ENCODE measurements at places on chromosomes 3 and 15. TPM values are rescaled to one million over a fixed set of nuclear protein-coding genes. Genes with fewer than 3 reads are reported as not detected.

DNA sequence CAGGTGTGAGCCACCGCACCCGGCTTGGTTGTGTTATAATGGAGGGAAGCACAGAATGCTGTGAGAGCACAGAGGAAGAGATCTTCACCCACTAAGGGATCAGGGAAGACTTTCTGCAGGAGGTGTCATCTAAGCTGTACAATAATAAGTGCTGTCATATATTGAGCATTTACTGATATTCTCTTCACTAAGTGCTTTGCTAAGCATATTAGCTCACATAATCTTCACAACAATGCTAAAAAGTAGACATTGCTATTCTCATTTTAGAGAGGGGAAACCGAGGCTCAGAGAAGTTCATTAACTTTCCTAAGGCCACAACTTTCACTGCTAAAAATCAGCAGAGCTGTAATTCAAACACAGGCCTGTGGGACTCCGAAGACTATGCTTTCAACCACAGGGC is 115.3 kb downstream of the CORO2B start:
- H3K36me3 ChIP-seq, result no peaks in the 10 kb centered on the region
- no peak for DNase-seq
- no peak overlapping the region for H3K27ac ChIP-seq
- H3K4me3 ChIP-seq, result no peak overlapping the region

DNA sequence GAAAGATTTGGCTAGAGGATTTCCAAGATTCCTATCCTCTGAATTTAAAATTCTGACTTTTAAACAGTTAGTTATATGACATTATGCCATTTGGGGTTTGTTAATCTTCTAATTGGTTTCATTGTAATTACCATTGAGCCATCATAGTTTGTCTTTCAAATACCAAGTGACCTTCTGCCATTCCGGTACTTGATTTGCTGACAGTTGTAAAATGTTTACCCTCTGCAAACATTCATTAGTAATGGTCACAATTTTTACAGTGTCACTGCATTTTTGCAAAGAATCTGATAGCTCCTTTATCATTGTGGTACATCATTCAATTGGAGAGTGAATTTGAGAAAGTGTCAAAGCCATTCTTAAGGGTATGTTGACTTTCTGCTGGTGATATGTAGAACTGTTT is 645.0 kb upstream of the TBL1XR1 start:
- H3K36me3 ChIP-seq, result no peaks in the 10 kb centered on the region
- peaks cover 3% of the 10 kb centered on the region for H3K27me3 ChIP-seq
- no peak overlapping the region for H3K4me3 ChIP-seq
- no peak overlapping the region for H3K27ac ChIP-seq

GRCh38 chr3:72299321-72299802 is 514.4 kb upstream of the PROK2 start:
- DNase-seq, result no peak
- H3K27me3 ChIP-seq, result peaks cover 34% of the 10 kb centered on the region
- no peaks in the 10 kb centered on the region for H3K36me3 ChIP-seq
- peaks cover 51% of the 10 kb centered on the region for H3K4me1 ChIP-seq

GRCh38 chr15:66004618-66005262 is 135.4 kb downstream of the RAB11A start:
- H3K27me3 ChIP-seq, result peaks cover 32% of the 10 kb centered on the region
- DNase-seq, result no peak
- no peak overlapping the region for H3K4me3 ChIP-seq
- no peak overlapping the region for H3K27ac ChIP-seq
- no peaks in the 10 kb centered on the region for H3K4me1 ChIP-seq

Gene CRYBG3
- 6.3 TPM for total RNA-seq

GRCh38 chr3:120022729-120023128 is 71.5 kb downstream of the GSK3B start:
- no peak for DNase-seq
- H3K36me3 ChIP-seq, result peaks cover 28% of the 10 kb centered on the region
- H3K27ac ChIP-seq, result no peak overlapping the region
- no peak overlapping the region for H3K4me3 ChIP-seq
- peaks cover 11% of the 10 kb centered on the region for H3K4me1 ChIP-seq
- H3K27me3 ChIP-seq, result no peaks in the 10 kb centered on the region

GRCh38 chr15:72967397-72967796 is 84.9 kb upstream of the NEO1 start:
- H3K4me3 ChIP-seq, result no peak overlapping the region
- no peak overlapping the region for H3K27ac ChIP-seq
- H3K36me3 ChIP-seq, result no peaks in the 10 kb centered on the region

DNA sequence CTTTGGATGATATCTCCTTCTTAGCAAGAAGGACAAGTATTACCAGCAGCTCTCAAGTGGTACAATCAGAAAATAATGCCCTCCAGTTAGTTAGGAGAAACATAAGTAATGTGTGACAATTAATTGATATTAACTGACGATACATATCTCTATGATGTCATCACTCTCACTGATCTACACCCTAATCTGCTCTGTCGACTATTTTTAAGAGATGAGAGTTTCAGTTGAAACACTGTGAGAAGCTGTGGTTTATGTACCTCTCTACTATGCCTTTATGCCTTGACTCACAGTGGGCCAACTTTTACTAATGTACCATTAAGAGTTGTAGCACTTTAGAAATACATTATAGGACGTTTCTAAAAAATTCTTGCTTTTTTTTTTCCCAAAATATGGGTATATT is 8.6 kb downstream of the CEP152 start:
- no peaks in the 10 kb centered on the region for H3K27me3 ChIP-seq
- DNase-seq, result no peak
- H3K4me1 ChIP-seq, result peaks cover 32% of the 10 kb centered on the region
- no peak overlapping the region for H3K4me3 ChIP-seq
- no peak overlapping the region for H3K27ac ChIP-seq

Gene CRYGS
- 1.2 TPM for total RNA-seq

DNA sequence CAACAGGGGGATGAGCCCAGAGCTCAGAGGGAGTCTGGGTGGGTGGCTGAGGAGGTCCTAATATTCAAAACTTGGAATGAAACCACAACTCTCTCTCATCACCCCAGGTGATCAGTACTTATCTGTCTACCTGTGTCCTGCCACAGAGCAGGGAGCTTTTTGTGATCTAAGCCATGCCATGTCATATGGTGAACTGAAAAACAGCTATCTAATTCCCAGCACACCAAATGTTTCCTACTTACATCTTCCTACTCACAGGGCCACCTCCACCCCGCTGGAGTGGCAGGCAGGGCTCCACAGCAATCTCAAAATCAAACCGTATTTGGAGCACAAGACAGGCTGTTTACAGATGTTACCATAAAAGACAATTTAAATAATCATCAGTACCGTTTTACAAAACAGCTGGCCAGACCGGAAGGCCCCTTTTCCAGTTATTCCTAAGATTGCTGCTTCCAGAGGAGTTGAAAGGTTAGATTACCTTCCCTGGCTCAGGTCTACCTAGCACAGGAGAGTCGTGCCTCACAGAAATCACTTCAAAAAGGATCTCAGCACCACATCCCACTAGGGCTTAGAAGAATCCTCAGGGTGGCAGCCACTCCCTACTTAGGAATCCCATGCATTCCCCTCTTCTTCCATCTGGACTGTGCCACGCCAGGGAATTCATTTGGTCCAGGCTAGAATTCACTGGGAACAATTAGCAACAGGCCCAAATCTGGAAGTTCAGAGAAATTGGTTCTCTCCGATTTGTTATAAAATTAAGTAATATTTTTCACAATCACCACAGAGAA is 226.6 kb upstream of the IL12A start:
- H3K27ac ChIP-seq, result peak overlapping the region; percentile 94
- no peak for DNase-seq
- H3K4me3 ChIP-seq, result peak overlapping the region; percentile 97
- peaks cover 30% of the 10 kb centered on the region for H3K27me3 ChIP-seq
- H3K36me3 ChIP-seq, result no peaks in the 10 kb centered on the region

- DNase-seq, result no peak
- H3K36me3 ChIP-seq, result peaks cover 6% of the 10 kb centered on the region
- H3K27ac ChIP-seq, result no peak overlapping the region
- no peak overlapping the region for H3K4me3 ChIP-seq
- H3K27me3 ChIP-seq, result no peaks in the 10 kb centered on the region
Measured at GRCh38 chr3:152349392-152349791, 80.7 kb downstream of the MBNL1 start.

GRCh38 chr3:52396011-52396906 is 48.6 kb downstream of the SEMA3G start:
- no peak overlapping the region for H3K27ac ChIP-seq
- no peaks in the 10 kb centered on the region for H3K27me3 ChIP-seq
- peaks cover 3% of the 10 kb centered on the region for H3K36me3 ChIP-seq
- no peak for DNase-seq

Gene LARP6
- total RNA-seq, result 13.9 TPM

DNA sequence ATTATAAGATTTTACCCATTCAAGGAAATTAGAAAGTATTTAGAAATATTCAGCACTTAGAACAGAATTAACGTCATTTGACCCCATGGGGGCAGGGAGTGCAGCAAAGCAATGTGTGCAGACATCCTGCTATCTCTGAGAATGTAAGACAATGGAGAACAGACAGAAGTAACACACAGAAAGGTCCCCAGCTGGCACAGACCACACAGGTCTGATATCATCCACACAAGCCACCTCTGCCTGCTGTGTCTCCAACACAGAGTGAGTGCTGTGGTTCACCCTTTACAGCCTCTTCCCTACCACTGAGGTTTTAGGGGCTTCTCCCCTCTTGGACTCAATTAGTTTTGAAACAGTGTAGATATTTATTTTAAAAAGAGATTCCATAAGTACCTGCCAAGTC is 16.1 kb downstream of the TXNRD3 start:
- no peak overlapping the region for H3K27ac ChIP-seq
- peaks cover 28% of the 10 kb centered on the region for H3K36me3 ChIP-seq
- no peaks in the 10 kb centered on the region for H3K27me3 ChIP-seq

- H3K4me3 ChIP-seq, result no peak overlapping the region
- peaks cover 28% of the 10 kb centered on the region for H3K27me3 ChIP-seq
- no peaks in the 10 kb centered on the region for H3K4me1 ChIP-seq
- H3K27ac ChIP-seq, result no peak overlapping the region
- peak; percentile 76 for DNase-seq
Measured at GRCh38 chr15:42059661-42060476, 34.5 kb downstream of the PLA2G4D start.

Gene HAUS2
- 17.3 TPM for total RNA-seq

- no peak for DNase-seq
- peak overlapping the region; percentile 98 for H3K27ac ChIP-seq
- peaks cover 7% of the 10 kb centered on the region for H3K36me3 ChIP-seq
- peak overlapping the region; percentile 89 for H3K4me3 ChIP-seq
Measured at GRCh38 chr3:37993820-37994638, 3.4 kb downstream of the VILL start.

Gene GPR171
- total RNA-seq, result not detected

DNA sequence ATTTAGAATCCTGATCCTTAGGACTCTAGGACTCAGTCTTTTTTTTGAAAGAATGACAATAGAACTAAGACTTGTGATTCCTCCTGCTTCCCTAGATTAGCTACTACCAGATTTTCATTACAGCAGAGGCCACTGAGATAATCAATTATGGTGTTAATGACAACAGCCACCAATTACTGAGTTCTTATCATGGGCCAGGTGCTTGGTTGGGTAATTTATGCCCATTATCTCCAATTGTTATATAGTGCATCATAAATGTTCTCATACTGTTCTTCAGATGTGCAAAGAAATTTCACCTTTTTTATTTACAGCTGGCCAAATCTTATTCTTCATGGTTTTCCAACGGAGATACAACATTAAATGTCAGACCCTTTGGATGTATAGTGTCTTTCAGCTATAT is 162.9 kb upstream of the CMC1 start:
- H3K27me3 ChIP-seq, result peaks cover 4% of the 10 kb centered on the region
- H3K4me1 ChIP-seq, result no peaks in the 10 kb centered on the region
- no peak overlapping the region for H3K27ac ChIP-seq
- no peak for DNase-seq
- no peaks in the 10 kb centered on the region for H3K36me3 ChIP-seq

Gene FBXW12
- total RNA-seq, result not detected

Gene MGLL
- total RNA-seq, result 28.8 TPM

Gene PYGO1
- total RNA-seq, result 29.0 TPM

Gene TBL1XR1
- total RNA-seq, result 155 TPM

Gene ZKSCAN7
- 17.2 TPM for total RNA-seq

Gene TBC1D5
- 33.4 TPM for total RNA-seq

- no peaks in the 10 kb centered on the region for H3K27me3 ChIP-seq
- peaks cover 13% of the 10 kb centered on the region for H3K36me3 ChIP-seq
- DNase-seq, result no peak
- no peak overlapping the region for H3K4me3 ChIP-seq
- H3K4me1 ChIP-seq, result no peaks in the 10 kb centered on the region
Measured at GRCh38 chr15:40182358-40183029, 21.6 kb downstream of the BUB1B start.

DNA sequence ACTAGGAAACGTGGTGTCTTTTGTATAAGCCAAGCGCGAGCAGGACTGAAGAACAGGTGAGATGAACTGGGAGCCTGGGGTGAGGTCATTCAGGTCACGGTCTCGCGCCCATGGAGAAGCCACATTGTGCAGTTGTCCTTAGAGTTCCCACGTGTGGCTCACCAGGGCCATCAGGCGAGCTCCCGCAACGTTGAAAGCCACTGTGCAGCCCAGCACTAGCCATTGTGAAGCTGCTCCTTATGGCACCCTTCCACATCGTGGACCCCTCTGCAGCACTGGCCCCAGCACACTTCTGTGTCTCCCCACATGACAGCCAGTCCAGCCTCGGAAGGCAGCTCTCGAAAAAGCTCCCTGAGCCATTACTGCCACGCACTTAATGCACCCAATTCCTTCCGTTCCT is 7.6 kb upstream of the APBA2 start:
- no peak for DNase-seq
- H3K4me1 ChIP-seq, result peaks cover 8% of the 10 kb centered on the region
- H3K36me3 ChIP-seq, result no peaks in the 10 kb centered on the region

Gene ROPN1B
- total RNA-seq, result 0.53 TPM

Gene CYP11A1
- total RNA-seq, result 1.0 TPM

Measured in type B pancreatic cell (in vitro differentiated cells).